ENCODE measurements at places on chromosomes 12 and 14. TPM values are rescaled to one million over a fixed set of nuclear protein-coding genes. Genes with fewer than 3 reads are reported as not detected.

- no peak overlapping the region for H3K27ac ChIP-seq
- H3K27me3 ChIP-seq = no peaks in the 10 kb centered on the region
- DNase-seq = no peak
- H3K36me3 ChIP-seq = no peaks in the 10 kb centered on the region
These were observed 97.1 kb upstream of the PLEKHG7 start for GRCh38 chr12:92605621-92606170.

DNA sequence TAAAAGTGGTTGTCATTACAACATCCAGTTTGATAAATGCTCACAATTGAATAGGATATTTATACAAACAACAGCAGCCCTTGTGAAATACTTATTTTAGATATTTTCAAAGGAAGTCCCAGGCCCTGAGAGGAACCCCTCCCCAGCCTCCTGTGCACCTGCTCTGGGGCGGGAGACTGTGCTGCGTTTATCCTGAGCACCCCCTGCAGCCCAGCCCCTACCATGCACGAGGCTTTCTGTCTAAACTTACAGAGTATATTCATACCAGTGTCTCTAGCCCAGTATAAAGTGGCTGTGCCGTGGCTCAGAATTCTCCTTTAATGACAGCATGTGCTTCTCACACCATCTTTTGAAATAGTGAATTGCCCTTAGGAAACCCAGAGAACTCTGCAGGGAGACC lies 1084.3 kb downstream of the TMEM121 start:
- H3K4me3 ChIP-seq = no peak overlapping the region
- no peaks in the 10 kb centered on the region for H3K27me3 ChIP-seq
- no peaks in the 10 kb centered on the region for H3K36me3 ChIP-seq
- no peak for DNase-seq
- no peaks in the 10 kb centered on the region for H3K4me1 ChIP-seq
- no peak overlapping the region for H3K27ac ChIP-seq

- peaks cover 32% of the 10 kb centered on the region for H3K27me3 ChIP-seq
- no peaks in the 10 kb centered on the region for H3K4me1 ChIP-seq
- no peak overlapping the region for H3K4me3 ChIP-seq
- no peaks in the 10 kb centered on the region for H3K36me3 ChIP-seq
- H3K27ac ChIP-seq = no peak overlapping the region
These were observed 4.4 kb downstream of the DLK1 start for GRCh38 chr14:100731011-100731670.

POTEG gene
- polyA plus RNA-seq = not detected

DNA sequence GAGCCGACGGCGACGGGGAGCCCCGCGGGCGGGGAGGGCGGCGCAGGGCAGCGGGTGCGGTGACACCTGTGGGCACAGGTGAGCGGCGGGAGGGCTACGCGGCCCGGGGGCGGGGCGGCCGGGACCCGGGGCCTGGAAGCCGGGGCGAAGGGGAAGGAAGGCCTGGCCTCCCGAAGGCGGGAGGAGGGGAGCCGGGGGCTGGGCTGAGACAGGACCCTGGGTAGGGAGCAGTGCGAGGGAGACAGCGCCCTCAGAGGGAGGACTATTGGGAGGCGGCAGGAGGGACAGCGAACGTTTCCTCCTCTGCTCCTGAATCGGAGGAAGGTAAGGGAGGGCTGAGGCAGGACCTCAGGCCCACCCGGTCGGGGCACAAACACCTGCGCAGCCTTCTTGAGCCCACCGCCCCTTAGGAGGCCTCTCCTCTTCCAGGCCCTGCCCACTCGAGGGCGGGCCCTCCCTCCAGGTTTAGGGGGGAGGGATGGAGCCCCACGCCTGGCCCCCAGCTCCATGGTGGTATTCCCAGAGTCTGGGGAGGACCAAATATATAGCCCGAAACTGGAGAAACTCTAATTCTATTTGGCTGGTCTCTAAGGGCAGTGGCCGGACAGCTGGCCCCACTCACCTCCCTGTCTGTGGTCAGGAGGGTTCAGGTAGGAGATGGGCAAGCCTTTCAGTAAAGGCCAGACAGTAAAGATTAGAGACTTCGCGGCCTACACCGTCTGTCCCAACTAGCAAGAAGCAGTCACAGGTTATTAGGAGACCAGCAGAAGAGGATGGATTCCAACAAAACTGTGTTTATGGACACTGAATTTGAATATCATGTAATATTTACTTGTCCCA lies 509 bp downstream of the PLEKHG6 start:
- H3K4me3 ChIP-seq = peak overlapping the region; percentile 62
- DNase-seq = no peak

APOLD1 gene
- polyA plus RNA-seq = 0.08 TPM

DNAH10 gene
- not detected for polyA plus RNA-seq
